Brain (organoid and tissue), 16 donors: ENCODE measurements at places on chromosomes 11 and 22.

GRCh38 chr11:9533736-9534473 is 39.6 kb upstream of the WEE1 start:
- no peak for DNase-seq

GRCh38 chr22:39135092-39135896 is 17.2 kb downstream of the CBX7 start:
- peak; percentile 19 for DNase-seq

DNA sequence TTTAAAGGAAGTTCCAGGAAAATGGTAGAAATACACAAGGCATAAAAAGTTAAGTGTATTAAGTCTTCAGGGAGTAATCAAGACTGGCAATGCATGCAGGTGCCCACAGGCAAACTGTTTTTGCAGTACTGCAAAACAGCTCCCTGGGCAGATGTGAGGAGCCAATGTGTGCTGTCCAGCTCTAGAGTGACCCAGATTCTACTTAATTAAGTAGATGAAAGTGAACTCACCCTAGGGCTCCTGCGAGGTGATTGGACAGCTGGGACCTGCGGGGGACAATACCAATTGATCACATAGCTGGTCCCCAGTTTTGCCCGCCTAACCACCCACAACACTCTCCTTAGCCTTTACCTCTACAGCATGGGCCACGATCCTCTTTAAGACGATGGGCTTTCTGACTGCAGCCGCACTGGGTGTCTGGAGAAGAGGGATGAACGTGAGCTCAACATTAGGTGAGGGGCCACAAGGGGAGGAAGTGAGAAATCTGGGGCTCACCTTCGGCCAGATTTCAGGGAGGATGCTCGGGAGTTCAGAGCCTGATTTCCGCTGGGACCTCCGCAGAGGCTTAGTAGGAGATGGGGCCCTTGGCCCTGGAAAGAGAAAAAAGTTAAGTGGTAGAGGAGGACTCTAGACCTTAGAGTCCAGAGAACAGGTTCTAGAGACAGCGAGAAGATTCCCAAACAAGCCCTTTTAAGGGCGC is 556 bp downstream of the CDCA5 start:
- no peak for DNase-seq

DNA sequence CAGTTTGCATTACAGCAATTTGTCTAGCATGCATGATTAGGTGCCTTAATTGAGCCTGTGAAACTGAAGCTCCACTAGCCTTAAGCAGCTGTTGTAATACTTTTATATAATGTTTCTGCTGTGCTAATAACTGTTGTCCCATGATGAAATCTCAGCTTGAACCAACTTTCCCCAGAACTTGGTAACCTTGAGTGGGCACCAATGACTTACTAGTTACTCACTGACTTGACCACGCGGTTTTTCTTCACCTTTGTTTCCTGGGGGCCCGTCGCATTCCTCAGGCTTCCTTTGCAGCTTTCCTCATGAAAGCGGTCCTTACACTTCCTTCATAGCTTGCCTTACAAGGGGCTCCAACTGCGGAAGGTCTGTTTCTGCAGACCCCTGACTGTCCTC is 11.2 kb upstream of the GLYATL1 start:
- DNase-seq, result no peak

GRCh38 chr11:25655636-25656035 is 676.3 kb upstream of the ANO3 start:
- DNase-seq, result peak; percentile 94

DNA sequence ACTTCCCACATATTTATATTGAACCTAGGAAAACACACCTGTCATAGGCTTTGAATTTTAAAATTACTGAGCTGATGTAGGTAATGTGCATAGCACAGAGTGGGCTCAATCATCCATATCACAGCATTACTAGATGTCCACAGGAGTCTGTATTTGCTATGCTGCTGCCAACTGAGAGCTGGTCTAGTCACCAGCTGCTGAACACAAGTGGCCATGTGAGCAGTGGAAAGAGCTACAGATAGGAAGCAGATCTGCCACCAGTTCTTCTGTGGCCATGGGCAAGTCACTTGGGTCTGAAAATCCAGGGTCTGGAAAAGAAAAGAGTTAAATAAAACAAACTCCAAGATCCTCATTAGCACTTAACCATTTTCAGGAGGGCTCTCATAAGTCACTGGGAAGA is 91.8 kb downstream of the APIP start:
- no peak for DNase-seq

- DNase-seq, result no peak
Measured at GRCh38 chr22:18966748-18967147, 30.7 kb upstream of the PRODH start.

- no peak for DNase-seq
Measured at GRCh38 chr11:111379602-111380136, 594 bp upstream of the POU2AF1 start.

DNA sequence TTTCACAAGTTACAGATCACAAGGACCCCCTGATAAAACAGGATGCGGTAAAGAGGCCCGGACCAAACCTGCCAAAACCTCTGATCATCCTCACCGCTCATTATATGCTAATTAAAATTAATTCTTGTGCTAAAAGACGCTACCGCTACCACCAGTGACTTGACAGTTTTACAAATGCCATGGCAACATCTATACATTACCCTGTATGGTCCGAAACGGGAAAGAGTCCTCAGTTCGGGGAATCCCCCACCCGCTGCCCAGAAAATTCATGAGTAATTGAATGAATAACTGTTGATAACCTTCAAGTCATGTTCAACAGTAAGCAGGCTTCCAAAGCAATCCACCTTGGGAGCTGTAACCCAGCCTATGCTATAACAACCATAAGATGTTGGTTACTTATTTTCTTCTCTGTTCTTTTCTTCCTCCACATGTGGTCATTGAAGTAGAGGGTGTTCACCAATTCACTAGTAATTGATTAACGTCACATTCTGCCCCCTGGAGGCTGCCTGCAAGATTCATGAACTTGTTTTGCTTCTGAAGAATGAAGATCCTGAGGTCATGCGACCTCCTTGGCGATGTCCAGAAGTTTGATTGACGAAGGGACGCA is 20.6 kb downstream of the APOBEC3H start:
- DNase-seq, result peak; percentile 8

DNA sequence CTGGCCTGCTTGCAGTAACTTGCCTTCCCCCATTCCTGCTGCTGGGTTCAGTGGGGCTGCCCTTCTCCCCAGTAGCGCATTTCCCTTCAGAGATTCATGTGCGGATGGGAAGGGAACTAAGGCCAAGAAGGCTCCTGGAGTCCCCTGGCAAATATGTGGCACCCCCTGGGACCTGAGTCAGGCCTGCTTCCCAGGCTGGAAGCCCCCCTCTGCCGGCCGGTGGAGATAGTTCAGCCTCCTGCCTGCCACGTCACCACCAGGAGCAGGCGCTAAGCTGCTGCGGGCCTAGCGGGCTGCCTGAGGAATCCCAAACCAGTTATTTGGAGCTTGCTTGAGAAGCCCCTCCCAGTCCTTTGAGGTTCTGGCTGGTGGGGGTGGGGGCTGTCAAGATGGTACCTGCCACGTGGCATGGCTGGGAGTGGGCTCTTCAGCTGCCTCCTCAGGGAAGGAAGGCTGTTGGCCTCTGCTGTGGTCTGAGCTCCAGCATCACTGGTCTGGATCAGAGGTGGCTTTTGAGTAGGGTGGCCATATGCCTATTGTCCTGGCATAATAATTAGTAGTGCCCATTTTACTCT is 2.0 kb downstream of the SERPINH1 start:
- DNase-seq, result no peak

GRCh38 chr11:119774172-119774763 is 45.3 kb upstream of the NECTIN1 start:
- DNase-seq, result no peak
